ENCODE measurements at places on chromosomes 7 and 10.

GRCh38 chr10:83122336-83122735 is 1017.0 kb upstream of the GHITM start:
- DNase-seq = no peak

DNA sequence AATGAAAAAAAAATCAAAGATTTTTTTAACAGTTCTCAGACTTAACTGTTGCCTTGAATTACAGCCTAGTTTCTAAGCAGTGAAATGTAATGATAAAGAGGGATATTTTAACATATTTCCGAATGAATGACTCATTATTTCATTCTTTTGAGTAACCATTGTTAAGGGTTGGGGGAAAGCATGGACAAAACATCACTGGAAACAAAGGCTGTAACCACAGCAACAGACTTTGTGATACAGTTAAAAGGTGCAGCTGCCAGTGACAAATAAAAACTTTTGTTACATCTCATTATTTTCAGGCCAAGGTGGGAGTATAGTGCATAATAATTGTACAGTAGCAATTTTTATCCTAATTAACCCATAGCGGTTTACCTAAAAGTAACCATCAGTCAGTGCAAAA is 172.6 kb downstream of the LRRTM3 start:
- no peak for DNase-seq

DNA sequence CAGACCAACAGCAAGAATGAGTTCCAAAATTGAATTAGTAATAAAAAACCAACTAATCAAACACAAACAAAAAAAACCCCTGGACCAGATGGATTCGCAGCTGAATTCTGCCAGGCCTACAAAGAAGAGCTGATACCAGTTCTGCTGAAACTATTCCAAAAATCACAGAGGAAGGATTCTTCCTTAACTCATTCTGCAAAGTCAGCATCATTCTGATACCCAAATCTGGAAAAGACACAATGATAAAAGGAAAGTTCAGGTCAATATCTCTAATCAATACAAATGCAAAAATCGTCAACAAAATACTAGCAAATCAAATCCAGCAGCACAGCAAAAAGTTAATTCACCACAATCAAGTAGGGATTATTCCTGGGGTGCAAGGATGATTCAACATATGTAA is 6.1 kb upstream of the ABCA13 start:
- DNase-seq = no peak

- DNase-seq = no peak
Observed at GRCh38 chr7:121390109-121390508, 6.0 kb downstream of the FAM3C start.

DNA sequence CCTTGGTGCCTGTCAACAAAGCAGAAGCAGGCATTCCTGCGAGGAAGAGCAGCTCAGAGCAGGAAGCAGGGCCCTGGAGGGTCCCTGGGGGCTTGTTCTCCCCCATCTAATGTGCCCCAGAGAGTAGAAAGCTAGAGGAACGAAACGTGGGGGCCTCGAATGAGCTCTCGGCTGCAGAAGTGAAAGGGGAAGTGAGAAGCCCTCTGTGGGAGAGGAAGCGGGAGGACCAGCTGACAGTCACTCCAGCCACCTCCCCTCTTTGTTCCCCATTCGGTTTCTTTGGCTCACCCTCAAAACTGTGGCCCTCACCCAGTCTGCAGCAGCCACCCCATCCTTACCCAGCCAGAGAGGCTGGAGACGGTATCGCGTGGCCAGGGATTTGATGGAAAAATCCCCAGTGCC is 25.0 kb downstream of the C10orf105 start:
- no peak for DNase-seq

- peak; percentile 86 for DNase-seq
Observed at GRCh38 chr10:104300736-104301292, 31.8 kb downstream of the GSTO2 start.

- no peak for DNase-seq
Observed at GRCh38 chr7:118046086-118046485, 137.9 kb upstream of the LSM8 start.

GRCh38 chr7:15610503-15610902 is 48.7 kb upstream of the AGMO start:
- DNase-seq = no peak

DNA sequence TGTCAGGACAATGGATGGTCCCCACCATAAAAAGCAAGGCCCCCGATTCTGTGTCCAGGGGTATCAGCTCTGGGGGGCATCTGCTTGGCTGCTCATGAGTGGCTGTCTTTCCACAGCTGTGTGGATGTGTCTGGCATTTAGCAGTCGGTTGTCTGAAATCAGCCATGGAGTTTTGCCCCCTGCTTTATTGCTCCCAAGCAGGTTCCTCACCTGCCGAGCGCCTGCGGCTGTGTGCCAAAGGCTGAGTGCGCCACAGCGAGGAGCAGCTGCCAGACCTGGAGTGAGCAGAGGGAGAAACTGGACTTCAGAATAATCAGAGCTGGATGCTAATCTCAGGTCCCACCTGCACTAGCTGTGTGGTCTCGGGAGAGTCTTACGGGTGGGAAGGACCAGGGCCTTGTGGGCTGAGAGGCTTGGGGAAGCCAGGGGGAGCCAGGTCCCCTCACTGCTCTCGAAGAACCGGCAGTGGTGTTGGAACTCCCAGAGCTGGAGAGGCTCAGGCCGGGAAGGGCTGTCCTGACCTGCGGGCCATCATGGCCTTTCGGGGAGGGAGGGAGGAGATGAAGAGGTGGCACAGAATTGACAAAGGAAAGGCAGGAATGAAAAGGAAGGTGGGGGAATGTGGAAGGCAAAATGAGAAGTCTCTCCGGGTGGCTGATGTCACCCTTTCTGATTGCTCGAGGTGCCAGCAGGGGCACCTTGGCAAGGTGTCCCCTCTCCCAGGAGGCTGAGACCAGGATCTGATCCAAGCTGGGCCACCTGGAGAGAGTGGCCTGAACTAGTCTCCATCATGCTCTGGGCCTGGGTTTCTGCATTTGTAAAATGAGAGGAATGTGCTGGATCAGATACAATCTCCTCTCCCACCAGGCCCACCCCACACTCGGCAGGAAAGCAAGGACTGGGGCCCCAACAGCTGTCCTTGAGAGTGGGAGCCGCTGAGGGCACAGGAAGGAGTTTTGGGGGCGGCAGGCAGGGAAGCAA is 30.2 kb upstream of the LEP start:
- DNase-seq = no peak

GRCh38 chr10:100890673-100891317 is 22.0 kb upstream of the SLF2 start:
- DNase-seq = no peak

DNA sequence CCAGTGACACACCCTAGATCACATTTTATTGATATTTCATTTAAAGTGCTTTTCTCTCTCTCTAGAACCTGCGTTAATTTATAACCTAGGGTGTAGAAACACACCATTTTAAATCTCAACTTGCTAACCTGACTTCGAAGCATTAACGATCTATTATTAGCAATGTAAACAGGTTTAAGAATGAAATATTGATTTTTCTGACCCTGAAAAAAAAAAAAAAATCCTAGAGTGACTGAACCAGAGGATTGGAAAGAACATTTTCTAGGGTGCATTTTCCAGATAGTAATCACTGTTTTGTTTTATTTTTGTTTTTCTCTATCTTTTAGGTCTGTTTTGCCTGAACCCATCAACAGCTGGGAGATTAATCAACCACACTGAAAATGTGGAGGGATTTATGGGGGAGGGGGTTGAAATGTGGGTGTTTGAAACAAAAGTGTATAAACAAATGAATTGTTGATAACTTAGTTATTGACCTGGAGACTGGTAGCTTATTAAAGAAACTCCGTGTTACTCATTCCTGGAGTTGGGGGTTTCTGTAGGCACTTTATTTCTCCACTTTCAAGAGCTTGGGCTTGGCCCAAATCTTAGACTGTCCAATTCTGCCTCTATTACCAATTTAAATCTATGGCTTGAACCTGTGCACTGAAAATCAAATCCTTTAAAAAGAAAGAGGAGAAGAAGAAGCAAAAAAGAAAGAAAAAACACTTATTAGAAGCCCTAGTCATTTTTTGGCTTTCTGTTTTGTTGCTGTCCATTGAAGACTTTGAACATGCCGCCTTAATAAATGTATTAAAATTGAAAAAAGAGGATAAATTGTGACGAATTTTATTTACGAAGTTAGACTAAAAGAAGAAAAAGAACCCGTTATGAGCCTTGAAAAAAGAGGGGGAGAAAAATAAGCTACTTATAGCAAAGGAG is 2.8 kb downstream of the HOXA2 start:
- no peak for DNase-seq

DNA sequence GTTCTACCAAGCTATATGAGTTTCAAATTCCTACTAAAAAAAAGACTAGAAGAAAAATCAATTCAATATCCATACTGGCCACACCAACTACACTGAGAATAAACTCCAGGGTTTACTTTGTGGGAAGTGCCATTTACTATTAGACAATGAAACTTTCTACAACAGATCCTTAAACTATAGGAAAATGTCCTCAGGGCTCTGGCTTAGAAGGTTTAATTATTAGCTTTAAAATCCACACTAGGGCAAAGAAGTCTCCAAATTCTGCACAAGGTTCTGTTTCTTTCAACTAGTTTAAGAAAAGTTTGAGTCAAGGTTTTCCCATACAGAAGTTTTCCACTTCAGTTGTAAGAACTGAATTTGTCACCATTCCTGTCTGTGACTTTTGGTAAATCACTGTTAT is 231.7 kb upstream of the CCDC6 start:
- DNase-seq = no peak

GRCh38 chr10:119611433-119611832 is 14.7 kb upstream of the TIAL1 start:
- DNase-seq = no peak

DNA sequence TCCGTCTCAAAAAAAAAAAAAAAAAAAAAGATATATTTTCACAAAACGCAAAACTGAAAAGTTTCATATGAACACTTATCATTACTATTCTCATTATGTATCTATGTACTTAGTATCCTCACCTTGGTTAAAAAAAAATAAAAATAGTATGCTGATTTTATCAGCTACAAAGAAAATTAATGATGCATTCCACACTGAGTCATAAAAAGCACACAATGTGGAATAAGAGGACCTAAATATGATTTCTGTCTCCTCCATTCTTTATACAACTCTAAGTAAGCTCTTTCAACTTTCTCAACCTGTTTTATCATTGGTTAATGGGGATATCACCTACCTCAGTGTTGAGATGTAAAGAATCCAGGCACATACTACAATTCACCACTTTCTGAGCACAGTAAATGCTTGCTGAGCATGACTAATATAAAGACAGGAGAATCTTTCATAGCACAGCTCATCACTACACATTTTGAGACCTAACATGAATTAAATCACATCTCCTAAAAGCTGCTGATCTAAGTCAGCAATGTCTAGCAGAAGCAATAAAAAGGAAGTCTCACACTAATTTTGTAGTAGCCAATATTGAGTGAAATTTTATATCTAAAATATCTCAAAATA is 2.7 kb downstream of the SNX13 start:
- no peak for DNase-seq

DNA sequence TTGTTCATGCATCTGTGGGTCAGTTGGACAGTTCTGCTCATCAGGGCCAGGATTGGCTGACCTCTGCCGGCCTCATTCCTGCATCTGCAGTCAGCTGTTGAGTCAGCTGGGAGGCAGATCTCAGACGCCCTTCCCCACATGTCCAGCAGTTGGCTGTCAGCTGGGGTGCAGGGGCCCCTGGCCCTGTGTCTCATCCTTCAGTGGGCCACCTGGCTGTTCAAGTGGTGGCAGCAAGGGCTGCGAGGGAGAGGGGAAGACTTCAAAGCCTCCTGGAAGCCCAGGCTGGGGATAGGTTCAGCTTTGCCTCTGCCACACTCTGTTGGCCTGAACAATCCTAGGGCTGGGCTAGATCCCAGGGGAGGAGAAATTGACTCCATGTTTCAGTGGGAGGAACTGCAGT is 33.2 kb downstream of the TACR2 start:
- no peak for DNase-seq
